SK-N-MC (cell line): ENCODE measurements at places on chromosomes 6 and 20.

DNA sequence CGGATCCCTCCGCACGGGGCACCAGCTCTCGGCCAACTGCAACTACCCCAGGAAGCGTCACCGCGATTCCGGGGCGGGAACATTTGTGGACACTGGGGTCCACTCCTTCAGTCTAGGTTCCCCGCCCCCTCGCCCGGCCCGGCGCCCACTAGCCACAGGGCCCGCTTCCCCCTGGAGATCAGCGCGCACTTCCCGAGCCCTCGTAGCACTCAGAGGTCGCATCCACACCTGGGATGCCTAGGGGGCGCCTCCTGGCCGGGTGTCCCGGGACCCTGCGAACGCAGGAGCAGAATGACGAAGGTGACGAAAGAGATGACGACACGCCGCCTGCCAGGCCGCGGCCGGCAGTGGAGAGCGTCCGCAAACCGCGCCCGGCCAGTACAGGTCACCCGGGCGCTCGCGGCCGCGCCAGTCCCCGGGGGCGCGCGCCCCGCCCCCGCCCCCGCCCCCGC lies 309 bp upstream of the AIG1 start:
- DNase-seq = no peak

DNA sequence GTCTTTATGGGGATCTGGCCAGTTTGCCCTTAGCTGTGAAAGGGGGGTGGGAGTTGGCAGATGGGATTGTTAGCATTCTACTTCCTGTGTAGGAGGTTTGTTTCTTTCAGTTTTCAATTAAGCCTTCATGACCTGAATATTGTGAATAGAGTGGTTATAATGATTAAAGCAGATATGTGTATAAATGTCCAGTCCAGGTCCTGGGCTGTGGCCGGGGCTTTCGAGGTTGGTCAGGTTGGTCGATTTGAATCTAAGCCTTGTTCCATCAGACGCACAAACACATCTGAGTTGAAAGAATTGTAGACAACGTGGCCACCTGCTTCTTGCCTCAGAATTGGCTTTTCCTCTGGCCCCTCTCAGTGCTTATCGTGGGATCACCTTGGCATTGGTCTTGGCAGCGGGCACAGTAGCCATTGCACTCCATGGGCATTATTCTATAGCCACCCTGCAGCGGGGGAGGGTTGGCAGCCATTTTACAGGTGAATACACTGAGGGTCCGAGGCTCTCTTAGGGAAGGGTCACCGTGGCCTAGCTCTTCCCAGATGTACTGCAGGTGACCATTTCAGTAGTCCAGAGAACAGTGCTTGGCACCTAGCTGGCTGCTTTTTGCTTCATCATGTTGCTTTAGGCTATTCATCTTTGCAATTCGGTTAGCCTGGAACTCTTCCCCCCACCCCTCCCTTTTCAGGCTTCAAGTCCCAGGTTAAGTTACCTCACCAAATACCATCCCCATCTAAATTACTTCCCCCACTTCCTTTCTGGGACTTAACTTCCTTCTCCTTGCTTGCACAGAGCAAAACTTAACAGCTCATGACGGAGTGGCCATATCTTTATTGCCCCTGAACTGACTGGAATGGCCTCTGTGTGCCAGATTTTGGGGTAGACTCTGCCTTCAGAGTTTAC lies 1.1 kb downstream of the RNF114 start:
- no peak for DNase-seq

DNA sequence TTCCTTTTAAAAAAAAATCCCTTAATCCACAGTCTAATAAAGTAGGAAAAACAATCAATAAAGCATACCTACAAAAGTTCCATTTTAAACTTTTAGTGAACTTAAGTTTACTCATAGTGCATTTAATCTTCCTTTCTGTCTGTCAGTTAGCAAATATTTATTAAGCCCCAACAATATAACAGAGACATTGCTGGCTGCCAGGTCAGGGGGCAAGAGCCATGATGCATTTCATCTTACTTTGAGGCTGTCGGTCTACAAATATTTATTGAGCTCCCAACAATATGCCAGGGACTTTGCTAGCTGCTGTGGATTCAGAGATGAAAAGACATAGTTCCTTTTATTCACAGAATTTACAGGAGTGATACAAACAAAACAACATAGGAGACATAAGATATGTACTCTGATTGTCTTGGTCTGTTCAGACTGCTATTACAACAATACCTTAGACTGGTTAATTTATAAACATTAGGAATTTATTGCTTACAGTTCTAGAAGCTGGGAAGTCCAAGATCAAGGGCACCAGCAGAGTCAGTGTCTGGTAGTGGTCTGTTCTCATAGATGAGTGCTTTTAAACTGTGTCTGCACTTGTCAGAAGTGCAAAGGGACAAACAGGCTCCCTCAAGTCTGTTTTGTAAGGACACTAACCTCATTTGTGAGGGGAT lies 118.6 kb downstream of the PLCB1 start:
- DNase-seq = no peak

GRCh38 chr6:87697581-87698546 lies 4.2 kb downstream of the AKIRIN2 start:
- DNase-seq = peak; percentile 74

DNA sequence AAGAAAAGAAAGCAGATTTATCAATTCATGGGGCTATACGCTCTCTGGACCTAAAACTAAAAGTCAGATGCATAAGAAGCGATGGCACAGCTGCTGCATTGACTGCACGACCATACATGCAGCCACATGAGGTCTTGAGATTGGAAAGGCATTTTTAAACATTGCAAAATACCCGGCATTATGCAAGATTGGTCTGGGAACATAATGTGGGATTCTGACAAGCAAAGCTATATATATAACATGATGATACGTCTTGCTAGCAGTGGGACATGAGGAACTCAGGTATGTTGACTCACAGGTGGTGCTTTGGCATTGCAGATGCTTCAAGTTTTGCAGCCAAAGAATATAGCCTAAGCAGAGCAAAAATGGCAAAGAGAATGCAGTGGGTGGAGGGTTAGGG lies 55.1 kb downstream of the SAMD3 start:
- no peak for DNase-seq

DNA sequence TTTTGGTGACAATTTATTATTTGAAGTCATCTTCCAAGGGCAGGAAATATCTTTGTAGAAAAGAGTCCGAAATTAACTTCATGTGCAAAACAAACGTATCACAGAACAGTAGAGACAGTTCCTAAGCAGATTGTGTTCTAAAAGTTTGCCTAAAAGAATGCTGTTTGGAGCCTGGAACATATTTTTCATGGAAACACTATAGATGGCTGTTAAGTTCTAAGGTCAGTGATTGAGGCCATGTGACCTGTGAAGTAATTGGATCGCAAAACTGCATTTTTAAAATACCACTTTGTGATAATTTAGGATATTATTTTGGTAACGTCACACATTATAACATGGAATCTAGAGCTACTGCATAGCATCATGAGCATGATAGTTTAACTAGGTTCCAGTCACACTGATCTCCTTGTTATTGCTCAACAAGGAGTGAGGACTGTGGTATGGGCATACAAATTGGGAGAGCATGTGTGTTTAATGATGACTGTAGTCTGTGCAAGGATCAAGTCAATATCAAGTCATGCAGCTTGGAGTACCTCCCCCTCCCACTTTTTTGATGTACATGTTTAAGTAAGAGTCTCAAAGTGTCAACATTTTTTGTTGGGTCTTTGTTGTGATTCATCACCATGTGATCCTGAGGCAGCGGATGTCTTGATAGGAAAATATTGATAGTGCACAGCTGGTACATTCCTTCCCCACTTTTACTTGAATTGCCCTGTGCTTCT lies 609.3 kb upstream of the CITED2 start:
- DNase-seq = no peak

DNA sequence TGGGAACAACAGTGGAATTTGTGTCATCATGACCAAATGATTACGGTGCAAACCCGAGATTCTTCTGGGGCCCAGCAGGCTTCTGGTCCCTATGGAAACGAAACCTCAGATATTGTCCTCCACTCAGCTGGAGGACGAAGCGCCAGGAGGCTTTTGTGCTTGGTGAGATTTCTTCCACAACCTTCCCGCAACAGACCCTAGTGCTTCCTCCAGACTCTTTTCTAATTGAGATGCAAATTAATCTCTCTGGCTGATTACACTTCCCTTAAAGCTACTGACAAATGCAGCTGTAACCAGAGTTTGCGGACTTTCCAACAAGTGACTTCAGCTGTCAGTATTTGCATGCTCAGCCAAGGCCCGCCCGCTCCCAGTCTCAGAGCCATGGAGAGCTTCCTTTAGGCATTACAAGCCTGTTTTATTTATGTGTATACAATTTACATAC lies 96.0 kb downstream of the INSM1 start:
- DNase-seq = peak; percentile 72

DNA sequence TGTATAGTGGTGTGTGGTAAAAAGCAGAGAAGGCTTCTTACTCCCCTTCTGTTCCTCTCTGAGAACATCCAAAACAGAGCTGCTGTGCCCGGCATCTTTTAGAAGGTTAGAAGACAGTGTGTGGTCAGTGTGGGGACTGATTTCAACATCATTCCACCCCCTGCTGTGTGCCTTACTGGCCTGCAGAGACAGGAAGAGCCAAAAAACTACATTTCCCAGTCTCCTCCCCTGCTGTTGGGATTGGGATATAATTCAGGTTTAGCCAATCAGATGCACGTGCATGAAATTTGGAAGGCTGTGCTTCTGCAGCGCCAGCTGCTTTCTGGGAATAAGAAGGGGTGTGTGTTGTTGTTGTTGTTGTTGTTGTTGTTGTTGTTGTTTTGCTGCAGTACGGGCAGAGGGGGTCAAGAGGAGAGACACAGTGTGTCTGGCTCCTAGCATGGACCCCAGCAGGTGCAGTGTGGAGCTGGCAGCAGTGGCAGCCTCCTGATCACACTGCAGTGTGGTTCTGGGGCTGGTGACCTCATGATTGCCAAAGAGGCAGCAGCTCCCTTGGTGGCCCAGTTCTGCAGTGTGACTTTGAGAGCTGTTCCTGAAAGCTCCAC lies 74.7 kb downstream of the MRPL14 start:
- DNase-seq = no peak

DNA sequence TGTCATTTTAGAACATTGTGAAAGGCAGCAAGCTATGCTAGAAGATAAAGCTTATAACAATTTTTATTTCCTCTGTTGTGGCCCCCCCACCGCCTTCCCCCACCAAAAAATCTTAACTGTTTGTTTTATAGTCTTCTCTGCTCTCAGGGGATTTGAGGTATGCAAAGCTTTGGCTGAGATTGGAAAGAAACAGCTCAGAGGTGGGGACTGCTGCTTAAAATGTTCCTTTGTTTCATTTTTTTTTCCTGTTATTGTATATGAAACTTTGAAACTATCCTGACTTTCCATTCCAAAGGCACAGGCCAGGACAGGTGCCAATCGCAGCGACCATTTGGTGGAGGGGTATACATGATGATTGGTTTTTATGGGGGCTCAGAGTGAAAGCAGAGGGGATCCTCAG lies 114.7 kb upstream of the PHACTR1 start:
- DNase-seq = no peak

DNA sequence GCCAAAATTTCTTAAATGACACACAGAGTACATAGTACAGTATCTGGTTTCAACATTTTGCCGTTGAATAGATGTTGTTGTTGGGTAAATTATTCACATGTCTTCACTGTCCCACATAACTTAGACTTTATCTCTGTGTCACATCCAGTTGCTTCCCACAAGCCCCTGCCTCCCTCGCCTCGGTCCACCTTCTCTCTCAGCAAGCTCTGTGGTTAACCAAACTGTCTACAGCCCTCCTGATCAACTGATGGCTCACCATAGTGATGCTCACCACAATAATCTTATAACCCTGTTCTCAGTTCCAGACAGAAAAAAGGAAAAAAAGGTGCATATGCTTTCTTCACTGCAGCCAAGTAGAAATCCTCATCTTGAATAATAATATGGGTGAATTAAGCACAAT lies 23.0 kb downstream of the IL17F start:
- no peak for DNase-seq

GRCh38 chr6:38476888-38477287 lies 162.8 kb downstream of the BTBD9 start:
- DNase-seq = no peak

DNA sequence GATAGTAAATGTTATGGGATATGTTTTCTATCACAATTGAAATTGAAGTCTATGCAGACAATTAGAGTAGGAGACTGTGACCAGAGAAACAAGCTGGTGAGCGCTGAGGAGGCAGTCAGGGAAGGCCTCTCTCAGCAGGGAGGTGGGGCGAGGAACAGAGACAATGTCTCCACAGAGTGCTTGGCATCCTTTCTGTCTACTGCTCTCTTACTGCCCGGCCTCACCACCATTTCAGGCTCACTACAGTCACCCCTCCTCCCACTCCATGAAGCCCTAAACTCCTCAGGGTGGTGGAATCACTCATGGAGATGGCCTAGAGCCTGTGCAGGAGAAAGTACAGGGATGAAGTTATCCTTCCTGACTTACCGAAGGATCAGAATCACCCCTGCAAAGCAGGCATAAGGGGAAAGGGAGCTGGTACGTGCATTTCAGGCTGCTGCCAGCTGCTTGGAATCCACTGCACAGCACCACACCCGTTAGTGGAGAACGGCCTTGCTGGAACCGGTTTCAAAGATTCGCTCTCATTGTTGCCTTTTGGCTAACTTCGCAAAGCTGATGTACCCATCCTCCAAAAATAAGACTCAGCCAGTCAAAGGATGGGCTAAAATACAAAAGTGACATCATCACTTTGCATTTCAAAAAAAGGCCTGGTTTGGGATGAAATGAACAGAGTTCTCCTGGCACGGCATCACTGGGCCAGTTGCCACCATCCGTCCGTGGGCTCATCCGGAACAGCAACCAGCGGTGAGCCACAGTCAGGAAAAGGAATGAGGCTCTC lies 67.3 kb downstream of the SLC22A23 start:
- DNase-seq = no peak

GRCh38 chr6:149114167-149114566 lies 203.3 kb upstream of the TAB2 start:
- no peak for DNase-seq

- no peak for DNase-seq
These were observed 66.6 kb downstream of the NHLRC1 start for GRCh38 chr6:18055714-18056382.

DNA sequence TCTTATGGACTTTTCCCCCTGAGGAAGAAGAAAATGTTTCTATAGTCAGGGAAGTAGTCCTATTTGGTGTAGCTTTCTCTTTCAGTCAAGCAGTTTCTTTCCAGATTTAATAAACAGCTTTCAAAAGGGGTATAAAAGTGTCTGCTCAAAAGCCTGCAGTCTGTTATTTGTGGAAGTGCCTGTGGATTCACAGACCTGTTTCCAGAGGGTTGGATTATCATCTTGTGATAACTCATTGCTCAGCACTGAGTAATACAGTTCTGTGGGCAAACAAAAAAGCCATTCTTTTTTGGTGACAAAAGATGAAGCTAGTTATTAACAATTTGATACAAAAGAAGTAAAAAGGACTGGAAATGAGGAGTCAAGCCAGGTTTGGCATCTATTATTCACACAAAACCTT lies 358.2 kb upstream of the ID4 start:
- DNase-seq = no peak

- DNase-seq = no peak
These were observed 1.1 kb upstream of the SLC2A10 start for GRCh38 chr20:46708172-46708860.
